ENCODE measurements at places on chromosomes 12 and 14.

DNA sequence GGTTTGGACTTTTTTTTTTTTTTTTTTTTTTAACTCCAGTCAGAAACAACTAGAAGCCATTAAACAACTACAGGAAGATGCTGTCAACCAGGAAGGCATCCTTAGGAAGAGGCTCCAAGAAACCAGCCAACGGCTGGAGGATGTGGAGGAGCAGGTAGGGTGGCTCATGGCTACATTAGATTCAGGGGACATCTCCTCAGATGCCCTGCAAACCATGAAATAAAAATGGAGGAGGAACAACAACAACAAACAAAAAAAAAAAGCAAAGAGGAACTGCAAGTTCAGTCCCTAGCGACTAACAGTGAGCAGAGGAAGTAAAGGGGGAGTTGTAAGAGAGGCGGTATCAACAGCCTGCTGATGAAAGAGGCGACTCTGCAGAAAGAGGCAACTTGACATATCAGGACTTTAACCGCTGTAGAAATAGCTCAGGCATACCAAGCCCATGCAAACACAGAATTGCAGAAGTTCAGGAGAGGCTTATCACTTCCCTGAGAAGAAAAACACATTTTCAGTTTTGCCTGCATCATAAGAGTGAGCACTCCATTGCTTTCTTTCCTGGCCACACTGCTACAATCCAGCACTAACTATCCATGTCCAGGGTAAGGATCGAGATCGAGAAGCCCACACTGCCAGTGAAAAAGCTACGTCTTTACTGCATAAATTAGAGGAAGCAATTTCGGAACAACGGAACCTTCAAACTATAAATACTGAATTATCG lies 103.5 kb upstream of the BCAT1 start:
- DNase-seq = peak; percentile 36

- DNase-seq = no peak
These were observed 23.7 kb upstream of the YAF2 start for GRCh38 chr12:42261708-42262107.

- DNase-seq = no peak
These were observed 7.8 kb downstream of the LRRC10 start for GRCh38 chr12:69602954-69603353.

DNA sequence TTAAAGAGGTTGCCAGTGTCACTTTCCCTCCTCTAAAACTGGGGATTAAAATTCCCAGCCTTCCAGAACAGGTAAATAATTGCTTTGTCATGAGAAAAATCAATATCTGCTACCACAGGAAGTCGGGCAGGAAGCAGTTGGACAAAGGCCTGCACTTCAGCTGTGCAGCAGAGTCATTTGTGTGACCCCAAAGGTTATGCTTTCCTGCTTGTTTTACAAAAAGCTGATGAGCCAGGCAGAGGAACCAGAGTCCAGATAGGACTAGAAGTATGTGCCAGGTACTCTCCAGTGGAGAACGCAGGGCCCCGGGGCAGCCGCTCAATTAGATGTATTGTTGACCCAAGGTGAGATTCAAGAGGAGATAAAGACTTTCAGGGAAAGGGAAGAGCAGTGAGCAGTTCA lies 117.1 kb upstream of the FRMD6 start:
- DNase-seq = no peak

DNA sequence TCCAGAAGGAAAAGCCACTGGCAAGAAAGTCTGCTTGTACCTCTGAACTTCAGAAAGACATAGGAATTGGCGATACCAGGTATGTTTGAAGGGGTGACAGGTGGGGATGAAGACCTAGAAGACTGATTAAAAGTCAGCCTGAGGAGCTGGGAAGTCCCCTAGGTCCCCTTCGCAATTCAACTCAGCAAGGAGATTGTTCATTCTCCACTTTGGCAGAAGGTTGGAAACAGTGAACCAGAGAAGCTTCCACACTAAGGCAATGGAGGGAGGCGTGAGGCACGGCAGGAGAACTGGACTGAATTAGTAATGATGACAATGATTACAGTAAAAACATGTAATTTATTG lies 240.3 kb upstream of the TMPO start:
- no peak for DNase-seq

DNA sequence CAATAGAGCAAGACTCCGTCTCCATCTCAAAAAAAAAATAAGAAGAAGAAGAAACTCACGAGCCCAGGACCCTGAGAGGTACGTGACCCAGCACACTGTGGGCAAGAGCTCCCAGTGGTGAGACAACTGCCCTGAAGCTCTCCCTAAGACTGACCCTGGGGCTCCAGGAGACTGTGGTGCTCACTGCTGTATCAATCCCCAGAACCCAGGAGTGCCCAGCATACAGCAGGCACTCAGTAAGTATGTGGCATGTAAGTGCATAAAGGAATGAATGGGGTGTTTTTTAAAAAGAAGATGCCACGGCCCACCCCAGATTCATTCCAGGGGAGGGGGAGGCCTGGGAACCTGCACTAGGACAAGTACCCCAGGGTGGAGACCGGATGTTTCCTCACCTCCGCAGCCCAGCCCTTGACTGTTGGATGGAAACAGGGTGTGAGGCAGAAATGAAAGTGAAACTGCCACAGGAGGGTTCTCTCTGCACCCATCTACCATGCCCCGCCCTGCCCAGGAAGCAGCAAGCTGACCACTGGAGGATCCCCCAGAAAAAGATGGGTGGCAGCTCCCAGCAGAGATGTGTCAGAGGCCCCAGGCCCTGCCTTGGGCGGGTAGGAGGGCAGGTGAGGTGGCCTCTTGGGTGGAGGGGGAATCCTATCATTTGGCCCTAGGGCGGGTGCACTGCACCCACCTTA lies 12.2 kb downstream of the ITPK1 start:
- peak; percentile 55 for DNase-seq

DNA sequence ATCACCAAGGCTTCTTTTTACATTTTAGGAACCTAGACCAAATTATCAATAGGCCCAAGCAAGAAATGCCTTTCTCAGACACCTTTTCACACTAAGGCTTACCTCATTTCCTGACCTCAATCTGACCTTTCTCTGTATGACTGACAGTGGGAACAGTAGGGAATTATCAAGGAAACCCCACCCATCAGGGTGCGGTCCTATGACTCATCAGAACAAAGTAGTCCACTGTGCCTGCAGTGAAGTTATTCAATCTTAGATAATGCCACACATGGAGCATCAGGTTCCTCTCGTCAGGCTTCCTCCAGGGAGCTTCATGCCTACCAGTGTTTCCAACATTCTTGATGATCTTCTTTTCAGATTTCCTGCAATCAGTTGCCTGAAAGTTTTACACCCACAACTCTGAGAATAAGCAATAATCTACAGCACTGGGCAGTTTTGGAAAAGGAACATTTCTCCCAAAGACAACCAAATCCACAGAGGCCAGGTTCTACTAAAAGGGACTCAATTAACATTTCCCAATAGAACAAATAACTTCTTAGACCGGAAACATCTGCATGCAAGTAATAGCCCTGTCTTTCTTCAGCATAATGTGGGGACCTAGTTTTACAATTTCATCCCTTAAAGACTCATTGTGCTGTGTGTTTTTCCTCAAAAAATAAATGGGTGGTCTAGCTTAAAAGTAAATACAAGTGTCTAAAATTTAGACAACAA lies 35.9 kb upstream of the TMTC2 start:
- no peak for DNase-seq

GRCh38 chr12:14614704-14615121 lies 47.0 kb upstream of the PLBD1 start:
- DNase-seq = no peak

GRCh38 chr12:64286521-64286920 lies 64.4 kb upstream of the KICS2 start:
- DNase-seq = no peak

DNA sequence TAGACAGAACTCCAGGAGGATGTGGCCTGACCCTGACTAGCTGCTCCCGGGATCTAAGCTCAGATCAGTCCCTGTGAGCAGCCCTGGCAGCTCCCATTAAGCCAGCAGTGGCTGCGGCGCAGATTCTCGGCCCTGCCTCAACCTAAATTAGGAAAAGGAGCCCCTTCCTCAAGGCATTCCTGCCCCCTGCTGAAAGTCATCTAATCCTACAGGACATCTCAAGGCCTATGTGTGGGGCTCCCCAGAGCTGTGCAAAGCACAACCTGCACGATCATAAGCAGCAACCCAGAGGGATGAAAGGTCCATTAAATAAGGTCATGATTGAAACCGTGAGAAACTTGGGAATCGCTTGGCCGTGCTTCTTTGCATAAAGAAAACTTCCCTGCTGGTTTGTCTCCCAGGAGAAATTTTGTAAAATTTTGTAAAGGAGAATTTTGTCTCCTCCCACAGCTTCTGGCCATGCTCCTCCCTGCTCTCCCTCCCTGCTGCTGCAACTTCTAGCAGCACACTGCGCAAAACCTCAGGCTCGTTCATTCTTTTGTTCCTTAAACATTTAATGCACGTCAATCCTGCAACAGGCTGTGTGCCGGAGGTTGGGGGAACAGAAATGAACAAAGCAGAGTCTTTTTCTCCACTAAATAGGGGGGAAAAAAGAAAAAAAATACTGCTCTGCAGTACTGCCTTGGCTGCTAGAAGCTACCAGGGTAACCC lies 96.6 kb upstream of the SLC35F4 start:
- no peak for DNase-seq

- DNase-seq = peak; percentile 11
These were observed 566 bp upstream of the PRDM4 start for GRCh38 chr12:107761502-107761904.

DNA sequence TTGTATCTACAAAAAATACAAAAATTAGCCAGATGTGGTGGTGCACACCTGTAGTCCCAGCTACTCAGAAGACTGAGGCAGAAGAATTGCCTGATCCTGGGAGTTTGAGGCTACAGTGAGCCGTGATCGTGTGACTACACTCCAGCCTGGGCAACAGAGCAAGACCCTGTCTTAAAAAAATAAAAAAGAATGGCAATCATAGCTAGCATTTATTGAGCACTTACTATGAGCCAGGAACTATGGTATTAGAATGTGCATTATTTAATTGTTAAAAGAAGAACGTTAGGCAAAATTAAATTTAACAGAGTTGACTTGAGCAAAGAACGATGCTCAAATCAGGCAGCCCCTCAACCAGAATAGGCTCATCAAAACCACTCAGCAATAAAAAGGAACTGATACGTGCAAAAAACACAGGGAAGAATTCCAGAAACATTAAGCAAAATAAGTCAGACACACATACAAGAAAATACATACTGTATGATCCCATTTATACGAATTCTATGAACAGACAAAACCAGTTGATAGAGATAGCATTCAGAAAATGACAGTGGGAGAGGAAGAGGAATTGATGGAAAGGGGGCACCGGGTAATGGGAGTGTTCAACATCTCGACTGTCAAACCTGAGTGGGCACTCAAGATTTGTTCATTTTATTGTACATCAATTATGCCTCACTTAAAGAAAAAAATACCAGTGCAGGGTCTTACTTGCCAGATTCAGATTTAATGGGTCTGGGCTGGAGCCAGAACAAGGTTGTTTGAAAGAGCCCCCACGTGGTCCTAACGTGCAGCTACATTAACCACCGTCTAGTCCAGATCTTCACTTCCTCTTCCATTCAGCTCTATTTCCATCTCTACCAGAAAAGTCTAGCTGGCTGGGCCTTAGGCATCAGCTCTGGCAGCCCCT lies 8.0 kb downstream of the SCNN1A start:
- DNase-seq = peak; percentile 42

All from stimulated activated CD4-positive, alpha-beta T cell treated with anti-CD3 and anti-CD28 coated beads, Interleukin-4, amount 100 ng/mL, for 24 hours (primary cell).